ENCODE measurements at places on chromosomes 3 and 15. TPM values are rescaled to one million over a fixed set of nuclear protein-coding genes. Genes with fewer than 3 reads are reported as not detected.

Gene ZNF80
- total RNA-seq = 4.5 TPM

- no peak for DNase-seq
These were observed 23.3 kb downstream of the CTSH start for GRCh38 chr15:78921517-78921916.

Gene NR1I2
- total RNA-seq = 0.35 TPM

DNA sequence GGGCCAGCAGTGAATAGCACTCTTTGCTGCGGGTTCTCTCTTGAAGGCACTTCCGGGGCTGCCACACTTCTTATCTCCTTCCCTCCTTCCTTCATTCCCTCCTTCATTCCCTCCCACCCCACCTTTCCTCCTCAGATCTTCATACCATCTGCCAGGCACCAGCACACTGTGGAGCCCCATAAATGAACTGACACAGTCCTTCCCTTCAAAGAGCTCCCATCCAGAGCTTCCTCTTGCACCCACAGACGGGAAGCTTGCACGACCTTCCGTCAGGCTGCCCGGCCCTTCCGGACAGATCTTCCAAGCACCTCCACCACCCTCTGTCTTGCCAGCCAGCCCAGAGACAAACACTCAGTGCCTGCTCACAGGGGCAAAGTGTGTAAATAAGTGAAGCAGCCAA, 65.4 kb upstream of the HERC1 start:
- DNase-seq = no peak

DNA sequence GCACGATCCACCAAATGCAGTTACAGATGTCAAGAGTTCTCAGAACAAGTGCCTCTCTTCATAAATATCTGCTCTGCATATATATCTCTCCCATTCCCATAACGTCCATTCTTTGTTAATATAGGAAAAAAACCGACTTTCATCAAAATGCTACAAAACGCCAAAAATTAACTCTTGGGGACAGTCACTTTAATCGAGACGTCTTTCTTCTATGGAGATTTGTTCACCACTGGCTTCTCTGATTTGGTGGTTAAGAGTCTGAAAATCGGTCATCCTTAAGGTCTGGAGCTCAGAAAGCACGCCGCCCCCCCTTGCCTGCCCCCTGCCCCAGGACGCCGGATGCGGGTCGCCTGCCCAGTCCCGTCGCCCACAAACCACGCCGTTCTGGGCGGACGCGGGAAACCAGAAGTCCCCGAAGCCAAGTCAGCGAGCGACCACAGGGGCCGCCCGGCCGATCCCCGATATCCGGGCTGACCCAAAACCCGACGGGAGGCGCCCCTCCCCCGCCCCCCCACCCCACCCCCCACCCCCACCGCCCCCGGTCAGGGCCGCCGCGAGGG, 252.7 kb downstream of the TJP1 start:
- no peak for DNase-seq

Gene SPINK8
- not detected for total RNA-seq

DNA sequence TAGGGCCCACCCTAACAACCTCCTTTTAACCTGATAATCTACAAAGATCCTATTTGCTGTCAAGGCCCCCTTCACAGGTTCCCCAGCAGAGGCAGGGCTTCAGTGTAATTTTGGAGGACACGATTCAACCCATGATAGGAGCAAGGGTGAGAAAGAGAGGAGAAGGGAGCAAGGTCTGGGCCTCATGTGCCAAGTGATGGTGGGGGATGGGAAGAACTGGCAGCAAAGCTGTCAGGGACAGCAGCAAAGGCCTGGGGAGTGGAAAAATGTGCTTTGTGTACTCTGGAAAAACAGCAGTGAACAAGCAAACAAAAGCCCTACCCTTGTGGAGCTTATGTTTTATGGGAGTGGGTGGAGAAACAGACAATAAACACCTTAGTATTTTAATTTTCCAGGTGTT, 2.7 kb upstream of the GALNT15 start:
- DNase-seq = no peak

Measured in activated CD8-positive, alpha-beta memory T cell treated with anti-CD3 and anti-CD28 coated beads, Interleukin-2, amount 10 ng/mL, durations not matched to agents 7 days and 5 days (primary cell).